ENCODE measurements at places on chromosomes 16 and 17. TPM values are rescaled to one million over a fixed set of nuclear protein-coding genes. Genes with fewer than 3 reads are reported as not detected.

GRCh38 chr16:6633456-6633855, 699.2 kb upstream of the RBFOX1 start:
- DNase-seq, result no peak

- DNase-seq, result no peak
These were observed 2.1 kb downstream of the CCL4L2 start for GRCh38 chr17:36212966-36213365.

DNA sequence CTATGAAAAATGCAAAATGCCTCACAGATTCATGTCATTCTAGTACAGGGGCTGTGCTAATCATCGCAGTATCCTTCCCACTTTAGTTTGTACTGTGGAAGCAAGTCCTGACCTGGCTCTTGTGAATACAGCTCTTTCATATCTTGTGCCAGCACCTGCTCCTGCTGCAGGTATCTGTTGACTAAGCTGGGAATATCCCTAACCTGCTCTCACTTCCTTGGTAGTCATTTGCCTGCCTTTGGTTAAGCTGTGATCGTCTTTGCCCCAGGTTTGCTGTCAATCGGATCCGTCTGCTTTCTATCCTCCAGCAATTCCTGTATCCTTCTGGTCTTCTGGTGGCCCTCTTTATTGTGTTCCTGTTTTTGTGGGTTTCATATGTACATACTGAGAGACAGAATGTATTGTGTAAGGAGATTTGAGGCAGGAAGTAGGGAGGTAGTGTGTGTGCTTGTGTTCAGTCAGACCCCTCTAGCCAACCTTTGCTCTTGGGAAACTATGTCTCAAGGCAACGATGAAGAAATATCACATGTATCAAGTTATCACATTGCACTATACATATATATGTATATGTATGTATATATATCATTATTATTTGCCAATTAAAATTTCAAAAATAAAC, 7.7 kb upstream of the GINS3 start:
- no peak for DNase-seq

The TBC1D3H gene
- not detected for total RNA-seq
